ENCODE measurements at places on chromosomes 7 and 10.
A peak's percentile ranks its signal among the peaks of the same experiment; 100 is the strongest.

- DNase-seq = peak; percentile 20
Measured at GRCh38 chr7:127884066-127884559, 147.1 kb downstream of the LRRC4 start.

- no peak for DNase-seq
Measured at GRCh38 chr10:99370993-99371392, 41.8 kb downstream of the CNNM1 start.

DNA sequence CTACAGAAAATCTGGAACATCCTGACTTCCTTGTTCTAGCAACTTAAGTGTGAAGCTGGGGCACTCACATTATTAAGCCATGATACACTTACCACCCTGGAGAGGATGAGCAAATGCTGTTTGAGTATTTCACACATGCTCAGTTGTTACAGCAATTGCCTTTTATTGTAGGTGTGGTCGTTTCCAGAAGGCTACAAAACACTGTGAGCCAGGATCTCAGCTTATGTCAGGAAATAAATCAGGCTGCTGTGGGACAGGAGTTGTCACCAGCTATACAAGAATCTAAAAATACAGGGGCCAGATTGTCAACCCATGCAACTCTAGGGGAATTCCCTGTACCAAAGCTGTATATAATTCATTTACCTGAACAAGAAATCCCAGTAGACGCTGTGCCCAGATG, 273.3 kb upstream of the SP4 start:
- DNase-seq = no peak

- no peak for DNase-seq
Measured at GRCh38 chr7:105316578-105317344, 72.0 kb downstream of the SRPK2 start.

DNA sequence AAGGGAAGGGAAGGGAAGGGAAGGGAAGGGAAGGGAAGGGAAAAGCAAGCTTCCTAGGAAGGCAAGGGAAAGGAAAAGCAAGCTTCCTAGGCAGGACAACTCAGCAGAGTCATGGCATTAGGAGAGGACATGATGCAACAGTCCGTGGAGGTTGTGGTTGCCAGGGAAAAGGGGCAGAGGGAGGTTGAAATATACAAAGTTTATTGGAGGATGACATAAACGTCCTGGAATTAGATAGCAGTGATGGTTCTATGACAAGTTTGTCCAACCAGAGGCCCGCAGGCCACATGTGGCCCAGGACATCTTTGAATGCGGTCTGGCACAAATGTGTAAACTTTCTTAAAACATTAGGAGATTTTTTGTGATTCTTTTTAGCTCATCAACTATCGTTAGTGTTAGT, 59.8 kb upstream of the OPN4 start:
- peak; percentile 7 for DNase-seq

GRCh38 chr10:34094146-34094696, 720.9 kb downstream of the PARD3 start:
- no peak for DNase-seq

- peak; percentile 19 for DNase-seq
Measured at GRCh38 chr10:21174715-21175495, 277.8 kb upstream of the NEBL start.

- no peak for DNase-seq
Measured at GRCh38 chr7:127346575-127347256, 45.8 kb downstream of the ZNF800 start.

- no peak for DNase-seq
Measured at GRCh38 chr7:106371629-106372028, 86.8 kb upstream of the NAMPT start.

DNA sequence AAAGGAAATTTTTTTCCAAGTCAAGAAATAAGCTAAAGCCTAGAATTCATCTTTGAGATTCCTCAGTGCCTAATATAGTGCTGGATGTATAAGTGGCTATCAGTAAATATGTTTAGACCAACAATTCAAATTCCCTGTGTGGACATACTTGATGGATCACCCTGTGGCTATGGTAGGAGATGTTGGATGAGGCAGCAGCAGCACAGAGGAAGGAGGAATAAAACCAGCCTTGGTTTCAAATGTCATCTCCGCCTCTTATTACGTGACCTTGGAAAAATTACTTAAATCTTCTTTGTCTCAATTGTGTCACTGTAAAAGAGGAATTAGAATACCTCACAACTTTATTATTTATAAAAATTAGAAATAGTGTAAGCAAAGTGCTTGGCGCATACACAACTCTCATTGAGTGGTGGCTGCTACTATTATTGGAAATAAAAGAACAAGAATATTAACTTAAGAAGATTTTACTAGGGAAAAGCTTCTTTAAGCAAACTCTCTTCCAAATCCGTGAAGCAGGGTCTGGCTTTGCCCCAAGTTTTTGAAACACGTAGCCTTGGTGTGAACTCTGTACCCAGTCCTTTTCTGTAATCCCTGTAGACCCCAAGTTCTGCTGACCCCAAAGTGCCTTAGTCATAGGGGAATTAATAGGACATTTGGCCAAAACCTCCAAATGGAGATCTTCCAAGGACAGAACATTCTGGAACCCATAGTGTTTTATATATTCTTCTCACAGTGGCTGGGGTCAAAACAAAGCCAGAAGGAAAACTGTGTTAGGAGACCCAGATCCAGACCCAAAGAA, 283.8 kb downstream of the PTEN start:
- no peak for DNase-seq

GRCh38 chr10:60964257-60965235, 20.6 kb upstream of the RHOBTB1 start:
- peak; percentile 84 for DNase-seq

DNA sequence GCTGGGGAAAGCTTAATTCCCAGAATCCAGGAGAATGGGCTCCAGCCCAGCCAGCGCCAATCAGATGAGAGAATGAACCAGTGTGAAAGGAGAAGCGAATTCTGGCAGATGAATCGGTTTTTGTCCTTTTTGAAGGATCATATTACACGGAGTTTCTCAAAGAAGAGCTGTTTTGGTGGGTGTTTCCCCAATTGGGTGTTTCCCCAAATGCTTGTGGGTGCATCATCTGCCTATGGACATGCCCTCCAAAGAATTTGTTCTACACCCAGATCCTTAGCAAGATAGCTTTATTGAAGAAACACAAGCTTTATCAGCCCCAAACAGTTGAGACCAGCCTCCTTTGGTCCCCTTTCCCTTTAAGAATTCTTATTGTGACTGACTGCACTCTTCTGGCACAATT, 186.5 kb upstream of the GPR26 start:
- DNase-seq = no peak

Data from muscle of back (tissue), 13 donors.